ENCODE measurements at places on chromosomes 7 and 10.

- DNase-seq = no peak
Measured at GRCh38 chr7:49513911-49514310, 259.5 kb upstream of the VWC2 start.

DNA sequence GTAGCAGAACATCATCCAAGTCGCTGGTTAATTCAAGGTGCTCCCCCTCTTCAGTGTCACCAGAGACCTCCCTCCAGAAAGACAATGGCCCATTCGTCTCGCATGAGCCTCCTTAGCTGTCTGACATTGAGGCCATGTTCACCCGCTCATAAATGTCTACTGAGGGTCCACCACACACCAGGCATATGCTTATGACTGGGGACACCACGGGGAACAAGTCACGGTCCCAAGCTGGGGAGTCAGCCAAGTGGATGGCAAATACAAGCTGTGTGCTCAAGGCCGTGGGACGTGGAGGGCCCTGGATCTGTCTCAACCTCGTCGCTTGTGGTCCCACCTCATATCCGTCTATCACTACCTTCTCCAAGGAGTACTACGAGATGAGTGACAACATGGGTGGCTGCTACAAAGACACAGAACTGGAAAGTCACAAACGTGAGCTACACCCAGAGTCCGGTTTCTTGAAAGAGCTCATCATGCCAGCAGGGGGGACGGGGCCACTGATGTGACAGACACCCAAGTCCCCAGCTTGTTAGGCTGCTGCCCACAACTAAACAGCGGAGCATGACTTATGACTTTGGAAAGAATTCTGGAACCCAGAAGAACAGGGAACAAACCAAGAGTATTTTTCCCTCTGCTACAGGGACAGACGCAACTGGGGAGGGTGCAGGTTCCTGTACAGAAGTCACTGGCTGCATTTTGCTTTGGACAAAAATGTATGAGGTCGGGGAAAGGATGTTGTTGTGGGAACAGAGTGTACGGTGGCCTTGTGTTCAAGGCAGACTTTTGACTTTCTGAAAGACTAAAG lies 189.6 kb downstream of the COBL start:
- no peak for DNase-seq

DNA sequence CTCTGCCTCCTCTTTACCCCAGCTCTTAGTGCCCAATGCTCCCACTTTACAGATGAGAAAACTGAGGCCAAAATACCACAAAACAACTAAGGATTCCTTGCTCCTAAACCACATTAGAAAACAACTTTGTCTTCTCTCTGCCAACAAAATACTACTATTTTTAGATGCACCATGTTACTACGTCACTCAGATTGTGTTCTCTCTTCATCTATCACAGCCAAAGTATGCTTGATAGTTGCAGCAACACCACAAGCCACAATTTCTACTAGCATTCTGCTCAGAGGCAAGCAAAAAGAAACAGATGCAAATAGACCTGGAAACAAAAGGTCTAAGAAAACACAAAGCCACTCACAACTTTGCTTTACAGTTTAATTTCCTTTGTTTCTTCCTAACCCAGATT lies 3.3 kb upstream of the PDE1C start:
- DNase-seq = no peak

DNA sequence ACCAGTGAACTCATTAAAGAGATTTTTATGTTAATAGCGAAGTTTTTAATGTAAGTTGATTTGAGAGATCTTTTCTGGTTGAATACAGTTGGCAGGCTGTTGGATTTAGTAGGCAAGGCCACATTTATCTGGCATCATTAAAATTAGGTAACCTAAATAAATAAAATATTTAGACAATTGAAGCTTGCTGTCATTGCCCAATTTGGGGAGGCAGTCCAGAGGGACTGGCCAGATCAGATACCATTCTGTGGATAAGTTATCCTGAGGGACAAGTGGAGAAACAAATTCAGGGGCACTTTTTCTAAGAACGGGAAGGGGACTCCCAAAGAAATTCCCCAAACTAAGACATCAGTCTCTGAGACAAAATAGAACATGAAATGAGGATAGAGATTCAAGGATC lies 397.8 kb downstream of the GFRA1 start:
- DNase-seq = no peak
